HEK293T (cell line): ENCODE measurements at places on chromosomes 2 and 18.

GRCh38 chr2:1687254-1687653 lies 57.1 kb downstream of the PXDN start:
- no peak for DNase-seq

- no peak for DNase-seq
Observed at GRCh38 chr2:238684362-238685326, 163.2 kb upstream of the TWIST2 start.

- no peak for DNase-seq
Observed at GRCh38 chr2:125822746-125823145, 833.2 kb upstream of the GYPC start.

- no peak for DNase-seq
Observed at GRCh38 chr2:74439373-74439772, 2.4 kb downstream of the RTKN start.

GRCh38 chr2:199258291-199258690 lies 199.4 kb downstream of the SATB2 start:
- no peak for DNase-seq

- DNase-seq = no peak
Observed at GRCh38 chr2:241489088-241489487, 19.3 kb downstream of the STK25 start.

DNA sequence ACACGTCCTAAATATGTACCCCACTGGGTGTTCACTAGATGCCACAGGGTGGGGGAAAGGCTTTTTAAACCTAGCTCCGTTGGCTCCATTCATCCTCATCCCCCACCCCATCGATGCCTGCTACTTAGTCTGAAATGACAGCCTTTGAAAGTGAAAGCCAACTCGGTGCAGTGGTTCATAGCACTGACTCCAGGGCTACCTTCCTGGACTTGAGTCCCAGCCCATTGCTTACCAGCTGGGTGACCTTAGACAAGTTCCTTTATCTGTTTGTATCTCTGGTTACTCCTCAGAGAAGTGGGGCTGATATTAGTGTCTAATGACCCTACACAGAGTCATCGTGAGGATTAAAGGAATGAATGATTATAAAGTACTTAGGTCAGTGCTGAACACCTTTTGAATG lies 24.4 kb downstream of the EHD3 start:
- DNase-seq = no peak

GRCh38 chr2:85926931-85927661 lies 38.3 kb upstream of the ST3GAL5 start:
- no peak for DNase-seq

GRCh38 chr2:1632002-1632348 lies 112.3 kb downstream of the PXDN start:
- DNase-seq = no peak

GRCh38 chr2:216653093-216653799 lies 20.0 kb downstream of the IGFBP2 start:
- DNase-seq = no peak

DNA sequence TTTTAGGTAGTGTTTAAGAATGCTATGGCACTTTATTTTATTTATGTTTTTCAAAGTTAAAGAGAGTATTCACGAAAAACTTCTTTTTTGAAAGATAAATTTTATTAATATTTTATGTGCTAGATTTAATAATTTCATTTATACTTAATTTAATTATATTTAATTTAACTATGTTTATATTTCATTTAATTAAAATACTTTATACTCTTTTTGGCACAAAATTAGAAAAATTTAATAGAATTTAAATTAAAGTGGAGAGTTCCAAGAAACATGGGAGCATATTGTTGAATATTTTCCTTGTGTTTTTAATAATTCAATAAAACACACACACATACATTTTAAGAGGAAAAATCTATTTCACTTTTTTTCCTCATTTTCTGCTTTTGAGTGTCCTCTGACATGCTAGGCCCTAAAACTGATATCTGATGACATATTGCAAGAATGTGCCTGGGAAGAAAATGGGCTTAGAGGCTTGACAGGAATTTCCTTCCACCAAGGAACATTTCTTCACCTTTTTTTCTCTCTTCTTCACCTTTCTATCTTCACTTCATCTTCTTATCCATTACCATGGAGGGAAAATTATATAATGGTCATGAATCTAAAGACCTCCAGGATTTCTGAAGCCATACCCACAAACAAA lies 15.4 kb downstream of the ARHGAP28 start:
- no peak for DNase-seq

- DNase-seq = no peak
Observed at GRCh38 chr2:151544449-151544848, 134.7 kb downstream of the RIF1 start.

GRCh38 chr2:20164061-20164733 lies 60.7 kb downstream of the SDC1 start:
- no peak for DNase-seq

GRCh38 chr18:79406708-79407107 lies 11.0 kb downstream of the NFATC1 start:
- DNase-seq = no peak

GRCh38 chr2:197298609-197299008 lies 12.0 kb downstream of the ANKRD44 start:
- DNase-seq = no peak

GRCh38 chr2:112692918-112693317 lies 27.9 kb upstream of the NT5DC4 start:
- DNase-seq = no peak

- no peak for DNase-seq
Observed at GRCh38 chr18:78773819-78774218, 205.8 kb upstream of the SALL3 start.

DNA sequence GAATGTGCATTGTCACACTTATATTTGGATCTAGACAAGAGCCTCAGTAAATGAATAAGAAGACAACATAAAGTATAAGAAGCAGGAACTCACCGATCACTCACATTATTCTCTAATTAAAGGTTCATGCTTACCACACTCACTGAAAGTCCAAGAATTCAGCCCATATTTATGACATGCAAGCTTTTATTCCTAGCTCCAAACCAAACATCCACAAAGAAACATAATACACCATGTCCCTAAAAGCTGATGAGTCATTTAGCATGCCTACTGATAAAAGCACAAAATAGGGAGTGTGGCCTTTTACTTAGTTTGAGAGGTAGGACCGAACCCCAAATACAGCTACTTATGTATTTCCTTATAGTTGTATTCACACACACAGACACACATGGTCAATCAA lies 1094.6 kb upstream of the CDH2 start:
- DNase-seq = no peak

DNA sequence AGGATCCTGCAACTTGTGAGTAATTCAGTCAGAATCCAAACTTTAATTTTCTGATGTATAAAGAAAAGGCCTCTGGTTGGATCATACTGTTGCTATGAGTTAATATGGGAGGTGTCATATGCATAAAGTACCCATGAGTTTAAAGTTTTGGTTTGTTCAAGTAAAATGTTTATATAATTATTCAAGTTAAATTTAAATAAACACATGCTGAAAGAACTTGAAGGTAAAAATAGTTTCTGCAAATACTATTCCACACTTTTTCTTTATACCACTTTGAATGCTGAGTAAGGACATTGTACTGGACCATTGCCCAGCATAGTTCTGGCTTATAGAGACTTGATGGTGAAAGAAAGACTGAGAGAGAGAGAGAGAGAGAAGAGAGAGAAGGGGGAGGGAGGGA lies 30.7 kb downstream of the PKP4 start:
- no peak for DNase-seq
